ENCODE measurements at places on chromosomes 2 and 18. TPM values are rescaled to one million over a fixed set of nuclear protein-coding genes. Genes with fewer than 3 reads are reported as not detected.

Gene ST6GAL2
- total RNA-seq = not detected

Gene SUCLG1
- 50.5 TPM for total RNA-seq

Gene KCNG3
- under 0.01 TPM for total RNA-seq

Gene DNER
- total RNA-seq = under 0.01 TPM

Gene CIB4
- not detected for total RNA-seq

Gene FLACC1
- 0.56 TPM for total RNA-seq

Gene TMEM178A
- 0.18 TPM for total RNA-seq

Gene CNGA3
- total RNA-seq = not detected

Gene SUPT7L
- 16.7 TPM for total RNA-seq

Gene KYNU
- 2.9 TPM for total RNA-seq

Gene MEIS1
- 209 TPM for total RNA-seq

Gene LAMA3
- total RNA-seq = 0.18 TPM

Gene EPB41L3
- 90.5 TPM for total RNA-seq

Gene ADAM23
- total RNA-seq = 3.9 TPM

Gene UBXN4
- 49.1 TPM for total RNA-seq

Gene RIT2
- not detected for total RNA-seq

Gene SCLY
- 12.2 TPM for total RNA-seq

Gene FSHR
- total RNA-seq = not detected

Gene RNF144A
- total RNA-seq = 0.28 TPM

Gene MAL
- not detected for total RNA-seq

Gene USP34
- total RNA-seq = 128 TPM

Gene ERMN
- not detected for total RNA-seq

Gene NBEAL1
- 38.0 TPM for total RNA-seq

Gene TGFA
- total RNA-seq = not detected
